Kidney capillary endothelial cell (primary cell): ENCODE measurements at places on chromosomes 13 and 19.

GRCh38 chr19:45179072-45179891, 698 bp downstream of the BLOC1S3 start:
- peak; percentile 44 for DNase-seq

GRCh38 chr13:75771818-75772217, 135.7 kb downstream of the LMO7 start:
- DNase-seq: peak; percentile 53

- DNase-seq: peak; percentile 66
Observed at GRCh38 chr19:45059258-45059965, 16.9 kb downstream of the ZNF296 start.

DNA sequence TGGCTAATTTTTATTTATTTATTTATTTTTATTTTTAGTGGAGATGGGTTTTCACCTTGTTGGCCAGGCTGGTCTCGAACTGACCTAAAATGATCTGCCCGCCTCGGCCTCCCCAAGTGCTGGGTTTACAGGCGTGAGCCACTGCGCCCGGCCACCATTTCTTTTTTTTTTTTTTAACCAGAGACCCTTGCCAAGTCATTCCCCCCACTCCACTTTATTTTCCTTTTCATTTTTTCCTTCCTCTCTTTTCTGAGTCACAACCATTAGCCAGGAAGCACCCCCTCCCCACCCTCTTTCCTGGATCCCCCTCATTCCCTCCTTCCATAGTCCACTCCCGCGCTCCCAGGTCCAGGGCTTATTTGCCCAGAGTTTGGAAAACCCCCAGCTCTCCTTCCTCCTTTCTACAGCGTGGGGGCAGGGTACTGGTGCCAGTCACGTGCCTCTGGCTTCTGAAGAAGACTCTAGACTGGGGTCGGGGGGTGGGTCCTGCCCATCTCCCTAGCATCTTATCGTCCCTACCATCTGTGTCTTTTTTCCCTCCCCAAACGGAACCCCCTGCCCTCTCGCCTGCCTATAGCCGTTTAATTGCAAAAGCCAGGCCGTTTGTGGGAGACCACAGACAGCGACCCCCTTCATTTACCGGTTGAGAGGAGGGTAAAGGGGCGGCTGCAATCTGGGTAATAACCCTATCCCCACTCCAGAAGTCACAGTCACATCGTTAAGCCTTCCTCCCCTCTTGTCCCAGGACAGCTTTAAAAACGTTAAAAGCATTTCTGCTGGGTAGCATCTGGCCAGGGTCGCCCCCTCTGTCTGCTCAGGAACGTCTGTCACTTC, 1.1 kb upstream of the CALR start:
- DNase-seq: no peak

DNA sequence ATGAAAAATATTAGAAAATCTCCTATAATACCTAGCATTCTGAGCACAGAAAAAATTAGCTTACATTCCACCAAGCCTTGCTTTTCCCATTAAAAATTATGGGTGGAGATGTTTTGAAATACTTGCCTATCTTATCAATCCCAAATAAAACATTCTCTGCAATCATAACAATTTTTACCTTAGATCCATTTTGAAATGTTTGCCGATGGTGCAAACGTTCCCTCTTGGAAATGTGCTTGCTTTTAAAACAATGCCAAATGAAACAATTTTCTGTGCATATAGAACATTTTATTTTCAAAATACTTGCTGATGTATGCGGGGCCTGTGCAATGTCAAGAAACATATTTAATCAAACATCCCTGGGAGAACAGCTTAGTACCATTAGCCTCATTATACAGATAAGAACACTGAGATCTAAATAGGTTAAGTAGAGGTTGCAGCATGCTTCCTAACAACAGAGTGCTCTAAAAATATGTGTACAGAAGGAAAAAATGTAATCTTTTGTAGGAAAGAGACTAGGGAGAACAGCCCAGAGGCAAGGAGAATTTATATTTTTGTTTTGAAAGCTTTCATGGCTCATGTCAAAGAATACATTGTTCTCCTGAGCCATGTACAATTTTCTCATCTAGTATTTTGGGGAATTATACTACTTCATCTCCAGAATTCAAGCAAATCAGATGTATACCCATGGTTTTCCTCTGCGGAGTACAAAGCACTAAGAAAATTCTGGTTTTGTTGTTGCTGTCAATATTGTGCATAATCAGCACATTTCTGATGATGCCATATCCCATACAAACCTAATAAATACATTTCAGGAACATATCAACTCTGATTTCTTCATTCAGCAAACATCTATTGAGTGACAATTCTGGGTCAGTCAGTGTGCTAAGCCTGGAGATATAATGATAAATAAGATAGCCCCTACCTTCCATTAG, 25.9 kb upstream of the FNDC3A start:
- no peak for DNase-seq

- no peak for DNase-seq
Observed at GRCh38 chr19:45862271-45862563, 730 bp downstream of the SYMPK start.

GRCh38 chr13:61954092-61954491, 538.4 kb upstream of the PCDH20 start:
- DNase-seq: peak; percentile 4

- DNase-seq: no peak
Observed at GRCh38 chr19:54554896-54555295, 18.7 kb upstream of the LILRA2 start.

GRCh38 chr19:6587998-6588507, 2.9 kb downstream of the CD70 start:
- DNase-seq: no peak

DNA sequence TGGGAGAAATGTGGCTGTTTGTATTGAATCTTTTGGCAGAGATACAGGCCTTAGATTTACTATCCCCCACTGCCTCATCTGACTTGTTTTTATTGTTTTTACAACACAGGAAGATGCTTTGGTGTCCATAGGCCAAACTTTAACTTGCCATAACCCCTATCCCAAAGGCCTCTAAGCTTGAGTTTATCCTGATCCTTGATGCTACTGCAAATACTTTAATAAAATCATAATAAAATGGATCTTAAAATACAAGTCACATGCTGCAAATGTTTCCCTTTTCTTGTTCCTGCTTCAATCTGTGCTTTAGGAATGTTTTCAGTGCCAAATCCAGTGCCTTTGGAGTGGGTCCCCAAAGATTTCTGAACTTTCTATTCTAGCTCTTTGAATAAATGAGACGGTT, 770.6 kb downstream of the DACH1 start:
- no peak for DNase-seq

DNA sequence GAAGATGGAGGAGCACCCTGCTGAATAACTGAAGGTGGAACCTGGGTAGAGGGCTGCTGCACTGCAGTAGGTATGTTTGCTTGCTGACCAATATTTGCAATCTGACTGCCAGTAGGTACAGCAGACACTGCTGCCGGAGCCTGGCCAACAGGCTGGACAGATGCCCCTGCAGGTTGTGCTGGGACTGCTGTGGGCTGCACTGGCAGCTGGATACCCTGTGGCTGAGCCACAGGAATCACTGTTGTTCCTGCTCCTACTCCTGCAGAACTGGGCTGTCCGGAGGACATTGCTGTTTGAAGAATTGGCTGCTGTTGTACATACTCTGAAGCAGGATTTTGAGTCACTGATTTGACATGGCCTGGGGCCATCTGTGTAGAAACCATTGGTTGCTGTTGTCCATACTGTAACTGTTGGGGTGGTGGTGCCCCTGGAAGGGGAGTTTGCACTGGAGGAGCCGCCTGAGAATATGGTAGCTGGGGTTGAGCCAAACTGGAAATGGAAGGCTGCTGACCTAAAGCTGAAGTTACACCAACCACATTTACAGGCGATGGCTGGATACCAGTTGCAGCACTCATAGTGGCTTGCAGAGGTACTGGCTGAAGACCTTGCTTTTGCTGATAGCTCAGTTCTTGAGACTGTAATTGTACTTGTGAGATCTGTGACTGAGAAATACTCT, 2.2 kb downstream of the TSC22D1 start:
- DNase-seq: peak; percentile 27

GRCh38 chr13:55653497-55653896, 1487.2 kb upstream of the PRR20A start:
- DNase-seq: no peak

GRCh38 chr13:78993792-78994191, 334.8 kb upstream of the OBI1 start:
- no peak for DNase-seq

DNA sequence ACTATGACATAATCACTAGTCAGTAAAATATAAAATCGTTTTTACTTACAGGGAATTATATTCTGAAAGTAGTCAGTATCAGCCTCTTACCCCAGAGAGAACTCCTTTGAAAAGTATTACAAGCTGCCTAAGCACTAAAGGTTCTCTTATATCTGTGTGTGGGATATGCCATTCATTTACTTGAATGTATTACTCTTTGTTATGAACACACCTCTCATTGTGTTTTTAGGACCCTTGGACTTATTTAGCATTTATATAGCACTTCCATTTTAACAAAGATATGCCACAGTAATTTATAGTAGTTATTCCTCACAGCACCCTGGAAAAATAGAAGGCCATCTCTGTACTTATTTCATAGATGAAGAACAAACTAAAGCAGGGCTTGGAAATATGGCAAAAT, 1178.0 kb downstream of the OLFM4 start:
- DNase-seq: no peak

- DNase-seq: no peak
Observed at GRCh38 chr13:112057439-112057735, 9.6 kb upstream of the SOX1 start.

GRCh38 chr19:32798201-32798600, 71.4 kb downstream of the SLC7A9 start:
- DNase-seq: no peak

DNA sequence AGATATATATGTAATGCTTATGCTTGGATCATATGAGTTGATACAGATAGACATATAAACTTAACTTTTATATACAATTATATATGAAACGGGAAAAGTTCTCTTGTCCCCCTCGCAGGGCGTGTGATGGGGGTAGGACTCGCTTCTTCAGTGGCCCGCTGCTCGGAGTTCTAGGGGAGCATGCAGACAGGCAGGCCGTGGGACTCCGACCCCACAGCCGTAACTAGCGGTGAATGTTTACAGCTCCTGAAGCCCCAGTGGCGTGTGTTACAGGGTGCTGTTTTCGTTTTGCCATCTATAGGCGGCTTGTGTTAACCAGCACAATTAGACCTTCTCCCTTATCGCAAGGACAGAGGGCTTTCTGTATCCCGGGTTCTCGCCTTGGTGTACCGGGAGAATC, 1899.8 kb downstream of the PCDH9 start:
- DNase-seq: no peak

DNA sequence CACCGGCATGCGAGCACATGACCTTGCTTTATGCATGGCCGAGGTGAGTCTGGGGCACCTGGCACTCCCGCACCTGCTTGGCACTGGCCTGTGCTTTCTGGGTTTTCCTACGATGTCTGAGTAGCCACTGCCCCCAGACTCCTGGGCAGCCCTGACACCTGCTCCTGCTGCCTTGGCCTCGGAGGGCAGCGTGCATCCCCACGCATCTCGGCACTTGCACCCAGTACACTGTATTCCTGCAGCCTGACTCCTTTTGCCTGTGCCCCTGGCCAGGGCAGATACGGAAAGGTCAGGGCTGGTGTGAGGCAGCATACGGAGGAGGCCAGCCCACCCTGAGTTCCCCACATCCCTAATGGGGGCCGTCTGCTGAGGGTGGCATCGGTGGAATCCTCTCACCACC, 340.6 kb downstream of the TEX29 start:
- DNase-seq: no peak

DNA sequence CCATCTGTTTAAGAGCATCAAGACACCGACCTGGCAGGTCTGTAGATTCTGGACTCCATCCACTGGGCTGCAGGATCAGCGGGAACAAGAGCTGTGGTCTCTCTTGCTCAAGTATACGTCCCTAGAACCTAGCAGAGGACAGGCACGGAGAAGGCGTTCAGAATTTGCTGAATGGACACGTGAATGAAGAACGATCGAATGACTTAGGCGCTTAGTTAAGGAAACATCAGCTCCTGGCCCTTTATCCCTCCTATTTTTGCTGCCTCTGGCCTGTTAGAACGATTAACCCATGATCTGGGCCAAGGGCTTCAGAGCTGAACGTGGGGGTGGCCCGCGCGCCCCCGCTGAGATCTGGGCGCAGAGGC, 953 bp downstream of the DZIP1 start:
- peak; percentile 13 for DNase-seq

GRCh38 chr13:113117335-113117872, 5.2 kb upstream of the F10 start:
- DNase-seq: no peak

- DNase-seq: no peak
Observed at GRCh38 chr19:46040952-46041500, at the start of gene IGFL4. IGFL4 (minus strand) TSS chr19:46041002; CDS start chr19:46040962, 40 bp downstream.

GRCh38 chr13:66489172-66489571, 741.0 kb downstream of the PCDH9 start:
- DNase-seq: no peak

GRCh38 chr13:109769275-109769674, 17.1 kb downstream of the IRS2 start:
- DNase-seq: no peak

DNA sequence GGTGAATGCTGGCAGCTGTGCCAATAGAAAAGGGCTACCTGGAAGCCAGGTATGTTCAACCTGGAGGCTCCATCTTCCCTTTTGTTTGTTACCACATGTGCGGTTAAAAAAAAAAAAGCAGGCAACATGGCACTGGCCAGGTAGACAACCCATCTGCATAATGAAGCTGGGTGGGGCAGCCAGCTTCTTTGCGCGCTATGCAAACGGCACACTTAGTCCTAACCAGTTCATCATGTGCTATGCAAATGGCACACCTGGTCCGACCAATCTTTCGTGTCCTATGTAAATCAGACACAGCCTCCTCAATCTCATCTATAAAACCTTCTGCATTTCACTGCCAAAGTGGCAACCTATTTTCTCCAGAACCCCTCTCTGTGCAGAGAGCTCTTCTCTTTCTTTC, 11.3 kb upstream of the IGSF23 start:
- DNase-seq: no peak

DNA sequence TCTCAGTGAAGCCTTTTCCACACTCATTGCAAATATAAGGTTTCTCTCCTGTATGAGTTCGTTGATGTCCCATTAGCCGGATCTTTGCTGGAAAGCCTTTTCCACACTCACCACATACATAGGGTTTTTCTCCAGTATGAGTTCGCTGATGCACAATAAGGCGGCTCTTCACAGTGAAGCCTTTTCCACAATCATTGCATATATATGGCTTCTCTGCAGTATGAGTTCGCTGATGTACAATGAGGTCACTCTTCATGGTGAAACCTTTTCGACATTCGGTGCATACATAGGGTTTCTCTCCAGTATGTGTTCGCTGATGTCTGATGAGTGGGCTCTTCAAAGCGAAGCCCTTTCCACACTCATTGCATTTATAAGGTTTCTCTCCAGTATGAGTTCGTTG, 6.8 kb upstream of the ZNF350 start:
- no peak for DNase-seq

DNA sequence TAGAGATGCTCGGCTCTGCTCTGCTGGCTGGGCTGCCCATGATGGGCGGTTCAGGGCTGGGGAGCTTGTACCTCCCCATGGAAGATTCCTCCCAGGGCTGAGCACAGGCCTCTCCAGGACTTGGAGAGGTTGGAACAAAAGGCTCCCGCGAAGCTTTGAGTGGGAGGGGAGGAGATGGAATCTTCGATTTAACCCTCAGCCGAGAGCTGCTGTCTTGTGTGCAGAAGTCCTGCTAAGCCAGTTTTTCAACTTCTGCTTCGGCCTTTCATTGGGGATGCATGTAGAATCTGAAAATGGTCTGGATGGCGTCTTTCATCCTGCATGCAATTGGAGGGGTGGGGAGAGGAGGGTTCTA, 163.3 kb downstream of the KDM4B start:
- no peak for DNase-seq
